ENCODE measurements at places on chromosomes 11 and 22. TPM values are rescaled to one million over a fixed set of nuclear protein-coding genes. Genes with fewer than 3 reads are reported as not detected.

DNA sequence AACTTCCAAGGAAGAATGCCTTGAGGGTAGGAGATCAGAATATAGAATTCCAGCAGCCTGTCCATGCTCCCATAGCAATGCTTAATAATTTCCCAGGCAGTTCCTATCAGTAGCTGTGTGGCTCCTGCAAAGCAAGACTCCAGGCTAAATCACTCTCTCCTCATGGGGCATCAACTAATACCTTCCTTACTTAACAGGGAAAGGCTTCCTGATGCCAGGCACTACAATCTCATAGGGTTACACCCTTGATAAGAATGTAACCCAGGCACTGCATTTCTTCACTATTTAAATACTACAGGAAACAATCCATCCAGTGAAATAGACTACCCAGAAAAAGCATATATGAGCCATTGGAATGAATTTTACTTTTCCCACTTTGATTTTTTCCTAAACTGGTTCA is 615.0 kb upstream of the ARHGAP42 start:
- no peak for DNase-seq

DNA sequence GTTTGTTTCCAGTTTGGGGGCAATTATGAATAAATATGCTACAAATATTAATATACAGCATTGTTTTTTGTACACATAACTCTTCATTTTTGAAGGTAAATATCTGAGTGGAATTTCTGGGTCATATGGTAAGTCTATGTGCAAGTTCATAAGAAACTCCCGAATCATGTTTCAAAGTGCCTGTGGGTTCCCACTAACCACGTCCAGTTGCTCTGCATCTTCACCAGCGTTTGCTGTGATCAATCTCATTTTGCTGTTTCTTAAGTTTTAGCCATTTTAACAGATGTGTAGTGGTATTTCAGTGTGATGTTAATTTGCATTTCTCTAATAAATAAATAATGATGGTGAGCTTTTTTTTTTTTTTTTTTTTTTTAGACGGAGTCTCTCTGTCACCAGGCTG is 14.2 kb upstream of the CSRP3 start:
- DNase-seq = no peak

GRCh38 chr11:57885298-57886050 is 123.9 kb downstream of the CTNND1 start:
- DNase-seq = peak; percentile 50

GRCh38 chr11:75481223-75481921 is 44.4 kb downstream of the GDPD5 start:
- no peak for DNase-seq

DNA sequence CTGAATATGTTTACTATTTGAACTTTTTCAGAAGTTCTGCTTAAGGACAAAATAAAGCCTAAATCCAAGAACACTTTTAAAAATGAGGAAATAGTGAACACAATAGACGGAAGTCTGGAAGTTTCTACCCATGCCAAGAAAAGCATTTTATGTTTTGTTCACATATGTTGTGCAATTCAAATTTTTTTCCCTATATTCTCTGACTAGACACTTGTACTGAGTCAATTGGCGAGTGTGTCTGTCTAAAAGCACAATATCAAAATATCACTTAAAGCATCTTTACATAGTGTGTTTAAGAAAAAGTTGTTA is 29.2 kb downstream of the INCENP start:
- DNase-seq = peak; percentile 65

GRCh38 chr11:78714539-78714938 is 139.9 kb upstream of the NARS2 start:
- DNase-seq = no peak

- DNase-seq = peak; percentile 47
Observed at GRCh38 chr22:20524004-20524481, 16.6 kb downstream of the MED15 start.

- no peak for DNase-seq
Observed at GRCh38 chr22:37616201-37617083, 7.8 kb downstream of the GGA1 start.

- no peak for DNase-seq
Observed at GRCh38 chr22:39974065-39974464, 13.9 kb downstream of the TMA7B start.

GRCh38 chr11:95716266-95716665 is 73.3 kb downstream of the FAM76B start:
- DNase-seq = no peak

DNA sequence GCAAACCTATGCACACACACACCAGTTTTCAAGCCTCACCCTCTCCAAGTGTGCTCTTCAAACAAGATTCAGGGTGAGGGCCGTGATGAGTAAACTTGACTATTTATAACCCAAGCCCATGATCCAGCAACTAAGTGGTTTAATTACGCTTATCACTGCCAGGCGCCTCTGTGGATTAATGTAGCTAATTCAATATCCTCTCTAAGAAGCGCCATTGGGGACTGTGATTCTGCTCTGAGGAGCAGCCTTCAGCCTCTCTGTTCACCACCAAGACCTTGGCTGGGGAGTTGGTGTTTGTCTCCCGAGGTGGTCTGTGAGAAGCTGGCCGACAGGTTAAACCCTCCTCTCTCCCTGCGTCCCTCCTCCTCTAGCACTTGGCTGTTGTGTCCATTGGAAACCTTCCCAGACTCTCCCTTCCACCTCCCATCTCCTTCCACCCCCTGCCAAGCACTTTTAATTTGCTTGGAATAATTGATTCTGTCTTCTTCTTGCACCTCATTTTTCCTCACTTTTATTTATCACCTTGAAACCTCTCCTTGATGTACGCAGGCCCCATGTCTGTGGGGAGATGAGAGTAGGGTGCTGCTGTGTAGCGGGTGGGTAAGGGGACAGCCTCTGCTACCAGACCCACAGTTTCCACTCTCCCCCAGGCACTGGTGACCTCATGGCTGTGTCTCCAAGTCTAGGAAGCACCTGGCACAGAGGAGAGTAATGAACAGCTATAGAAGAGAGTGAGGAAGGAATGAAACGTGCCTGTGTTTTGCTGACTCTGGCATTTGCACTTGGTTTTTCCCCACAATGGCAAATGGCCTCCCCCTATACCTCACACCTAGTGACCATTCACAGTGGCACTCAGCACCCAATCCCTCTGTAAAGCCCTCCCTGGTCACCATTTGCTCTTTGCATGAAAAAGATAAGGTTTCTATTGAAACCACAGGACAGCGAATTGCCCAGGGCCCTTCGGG is 236.6 kb downstream of the GRIK4 start:
- DNase-seq = no peak

GRCh38 chr11:129117595-129118350 is 74.4 kb downstream of the ARHGAP32 start:
- peak; percentile 76 for DNase-seq

GRCh38 chr11:70662691-70663098 is 264.4 kb downstream of the CTTN start:
- DNase-seq = no peak

DNA sequence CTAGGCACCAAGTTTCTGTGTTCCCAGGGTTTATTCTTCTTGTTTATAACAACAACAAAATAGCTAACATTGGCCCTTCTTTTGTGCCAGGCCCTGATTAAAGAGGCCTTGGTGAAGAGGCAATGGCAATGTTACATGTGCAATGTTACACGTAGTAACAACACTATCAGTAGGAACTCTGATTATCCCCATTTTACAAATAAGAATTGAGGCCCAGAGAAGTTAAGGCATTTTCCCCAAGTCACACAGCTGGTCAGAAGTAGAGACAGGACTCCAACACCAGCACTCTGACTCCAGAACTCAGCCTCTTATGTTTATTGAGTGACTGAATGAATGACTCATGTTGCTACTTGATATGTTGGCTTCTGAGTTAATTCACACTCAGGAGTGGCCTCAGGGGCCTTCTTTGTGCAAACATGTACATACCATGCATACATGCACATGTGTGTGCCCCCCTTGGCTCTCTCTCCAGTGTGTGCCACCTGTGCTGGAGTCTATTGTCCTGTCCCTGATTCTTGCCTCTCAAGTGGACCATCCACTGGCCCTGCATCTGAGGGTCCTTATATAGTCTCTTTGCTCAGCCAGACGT is 98.4 kb downstream of the TP53I11 start:
- no peak for DNase-seq

GRCh38 chr11:113193946-113194345 is 120.4 kb upstream of the TTC12 start:
- DNase-seq = no peak

GRCh38 chr22:27224485-27225374 is 567.3 kb downstream of the MIAT start:
- no peak for DNase-seq

DNA sequence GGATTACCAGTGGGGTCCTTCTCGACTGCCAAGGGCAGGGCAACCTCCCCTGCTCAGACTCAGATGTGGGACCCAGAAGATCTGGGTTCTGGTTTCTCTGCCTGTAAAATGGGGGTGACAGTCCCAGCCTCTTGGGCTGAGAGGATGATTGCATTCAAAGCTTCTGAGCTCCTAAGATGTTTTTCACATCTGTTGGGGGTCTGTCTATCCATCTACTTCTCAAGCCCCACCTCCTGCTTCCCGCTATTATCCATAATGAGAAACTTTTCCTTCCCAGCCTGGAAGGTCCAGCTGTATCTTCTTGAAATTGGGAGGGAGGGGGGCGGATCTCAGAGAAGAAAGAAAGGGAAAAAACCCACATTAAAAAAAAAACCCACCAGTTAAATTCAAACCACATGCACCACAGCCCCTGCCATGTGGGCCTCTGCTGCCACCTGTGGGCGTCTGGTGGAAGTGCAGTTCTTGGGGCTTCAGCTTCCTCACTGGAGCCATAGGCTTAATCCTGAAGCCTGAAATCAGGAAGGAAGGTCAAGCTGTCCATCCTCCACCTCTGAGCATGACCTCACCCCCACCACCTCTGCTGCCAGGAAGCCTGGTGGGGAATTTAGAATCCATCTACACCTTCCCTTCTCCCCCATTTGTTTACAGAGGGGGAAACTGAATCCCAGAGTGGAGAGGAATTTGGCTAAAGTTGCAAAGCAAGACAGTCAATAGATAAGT is 27.3 kb downstream of the ARHGEF17 start:
- peak; percentile 88 for DNase-seq

DNA sequence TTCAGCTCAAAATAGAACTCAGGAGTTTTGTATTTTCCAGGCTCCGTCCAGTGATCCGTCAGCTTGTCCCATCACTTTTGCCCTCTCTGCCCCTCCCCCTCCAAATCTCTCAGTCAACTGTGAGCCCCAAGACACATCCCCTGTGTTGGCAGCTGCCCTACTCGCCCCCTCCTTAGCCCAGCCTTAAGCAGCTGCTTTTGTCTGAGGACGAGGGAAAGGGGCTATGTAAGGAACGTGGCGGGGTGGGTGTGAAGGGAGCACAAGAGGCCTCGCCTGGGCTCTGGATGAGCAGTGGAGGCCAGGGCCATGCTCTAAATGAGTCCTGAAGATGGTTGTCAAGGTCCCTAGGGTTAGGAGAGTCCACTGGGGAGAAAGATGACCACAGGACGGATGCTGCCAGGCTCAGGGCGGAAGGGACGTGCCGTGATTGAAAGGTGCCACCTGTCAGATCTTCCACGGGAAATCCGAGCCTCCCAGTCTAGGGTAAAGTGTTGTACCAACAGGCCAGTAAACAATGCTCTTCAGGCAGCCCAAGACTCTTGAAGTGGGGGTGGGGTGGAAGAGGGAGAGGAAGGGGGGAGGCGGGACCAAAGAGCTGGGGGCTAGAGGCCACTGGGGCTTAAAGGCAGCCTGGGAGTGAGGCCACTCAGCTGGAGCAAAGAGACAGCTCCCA is at the start of gene SMTNL1:
Gene SMTNL1, plus strand, starts transcription at position 649 of the 673 bp plus-strand sequence. CDS start 5,048 bp downstream, outside the sequence.
- no peak for DNase-seq

GRCh38 chr11:46508360-46508759 is 85.5 kb downstream of the AMBRA1 start:
- DNase-seq = no peak

- no peak for DNase-seq
Observed at GRCh38 chr11:15288863-15289262, 174.1 kb downstream of the INSC start.

- DNase-seq = no peak
Observed at GRCh38 chr11:65221026-65221425, 39.3 kb downstream of the CAPN1 start.

DNA sequence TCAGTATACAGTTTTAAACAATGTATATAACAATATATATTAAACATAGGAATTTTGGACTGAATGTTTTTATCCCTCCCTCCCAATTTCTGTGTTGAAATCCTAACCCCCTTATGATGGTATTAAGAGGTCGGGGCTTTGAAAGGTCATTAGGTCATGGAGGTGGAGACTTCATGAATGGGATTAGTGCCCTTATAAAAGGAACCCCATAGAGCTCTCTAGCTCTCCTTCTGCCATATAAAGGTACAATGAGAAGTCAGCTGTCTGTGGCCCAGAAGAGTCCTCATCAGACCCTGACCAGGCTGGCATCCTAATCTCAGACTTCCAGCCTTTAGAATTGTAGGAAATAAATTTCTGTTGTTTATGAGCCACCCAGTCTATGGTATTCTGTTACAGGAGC is 6.5 kb downstream of the NNMT start:
- DNase-seq = no peak

GRCh38 chr11:95487391-95487790 is 256.4 kb upstream of the SESN3 start:
- DNase-seq = no peak

DNA sequence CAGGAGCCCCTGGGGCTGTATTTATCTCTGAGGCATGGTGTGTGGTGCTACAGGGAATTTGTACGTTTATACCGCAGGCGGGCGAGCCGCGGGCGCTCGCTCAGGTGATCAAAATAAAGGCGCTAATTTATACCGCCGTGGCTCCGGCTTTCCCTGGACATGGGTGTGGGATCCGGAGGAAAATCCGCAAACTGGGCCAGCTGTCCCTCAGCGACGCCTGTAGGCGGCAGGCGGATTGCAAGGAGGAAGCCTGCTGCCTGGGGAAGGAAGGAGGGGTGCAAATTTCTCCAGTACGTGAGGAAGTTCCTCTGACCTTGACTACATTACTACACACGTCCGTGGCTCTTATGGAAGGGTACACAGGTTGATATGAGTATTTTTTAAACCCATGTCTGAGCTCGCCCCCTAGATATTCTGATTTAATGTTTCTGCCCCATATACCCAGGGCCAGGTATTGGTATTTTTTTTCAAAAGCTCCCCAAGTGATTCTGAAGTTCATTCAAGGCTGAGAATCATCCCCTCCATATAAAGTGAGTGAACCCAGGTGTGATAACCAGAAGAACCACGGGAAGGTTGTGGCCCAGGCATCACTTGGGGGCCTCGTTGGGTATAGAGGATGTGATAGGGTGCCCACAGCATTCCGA is 2.8 kb downstream of the MYOD1 start:
- peak; percentile 40 for DNase-seq

- no peak for DNase-seq
Observed at GRCh38 chr11:95584180-95584579, 205.4 kb downstream of the FAM76B start.

The GDPD5 gene
- total RNA-seq = 15.9 TPM

The MS4A6E gene
- total RNA-seq = not detected

The TMEM135 gene
- total RNA-seq = 14.9 TPM

The LAYN gene
- total RNA-seq = 143 TPM

The MMP3 gene
- total RNA-seq = not detected

The PARVG gene
- total RNA-seq = 0.22 TPM

The OR5P2 gene
- not detected for total RNA-seq

The DEPDC5 gene
- 5.7 TPM for total RNA-seq

The GGTLC2 gene
- not detected for total RNA-seq

The TBX10 gene
- total RNA-seq = not detected

The ANKRD13D gene
- 30.2 TPM for total RNA-seq

The KRTAP5-10 gene
- not detected for total RNA-seq

The KCNK4 gene
- total RNA-seq = not detected

The CNGA4 gene
- total RNA-seq = not detected

The MRPL40 gene
- total RNA-seq = 22.7 TPM

Measured in lung microvascular endothelial cell (primary cell).